ENCODE measurements at places on chromosomes 6 and 20.

GRCh38 chr20:54633374-54634355 lies 158.3 kb downstream of the DOK5 start:
- DNase-seq, result no peak

GRCh38 chr6:35071347-35071994 lies 69.7 kb downstream of the TCP11 start:
- no peak for DNase-seq

- DNase-seq, result no peak
These were observed 13.2 kb downstream of the DNAJC5 start for GRCh38 chr20:63908008-63908682.

DNA sequence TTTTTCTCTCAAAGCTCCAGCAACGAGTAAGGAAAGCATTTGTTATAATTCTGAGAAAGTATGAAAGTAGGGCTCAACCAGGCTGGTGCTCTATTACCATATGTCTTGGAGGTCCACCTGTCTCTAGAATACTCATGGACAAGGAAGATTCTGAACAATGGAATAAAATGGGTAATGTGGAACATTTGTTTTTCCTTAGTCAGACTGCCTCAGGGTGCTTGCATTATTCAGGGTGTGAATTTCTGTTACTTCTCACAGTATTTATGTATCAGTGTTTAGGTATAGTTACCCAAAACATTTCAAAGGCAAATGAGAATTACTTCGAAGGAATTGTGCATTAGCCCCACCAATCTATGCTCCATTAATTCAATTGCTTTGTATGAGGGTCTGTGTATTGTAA lies 586.2 kb upstream of the CITED2 start:
- no peak for DNase-seq

GRCh38 chr6:130020073-130020906 lies 1.9 kb downstream of the L3MBTL3 start:
- peak; percentile 38 for DNase-seq

GRCh38 chr6:146876271-146877151 lies 277.7 kb downstream of the ADGB start:
- DNase-seq, result no peak

DNA sequence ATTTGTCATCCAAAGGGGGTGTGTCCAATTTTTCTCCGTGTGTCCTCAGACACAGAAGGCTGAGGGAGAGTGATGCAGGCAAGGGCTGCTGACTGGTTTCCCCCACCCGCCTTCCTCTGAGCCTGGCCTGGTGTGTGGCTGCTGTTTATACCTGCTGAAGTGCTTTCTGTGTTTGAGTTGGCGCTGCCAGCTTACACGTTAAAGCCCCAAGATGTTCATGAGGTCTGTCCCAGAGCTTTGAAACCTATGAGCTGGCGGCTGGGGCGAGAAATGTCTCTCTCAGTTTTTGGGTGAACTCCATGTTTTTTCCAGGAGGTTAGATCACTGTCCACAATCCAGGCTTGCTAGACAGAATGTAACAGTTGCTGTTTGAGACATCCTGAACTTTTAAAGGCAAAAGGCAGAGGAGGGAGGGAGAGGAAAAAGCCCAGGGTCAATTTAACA lies 69.0 kb upstream of the CCN2 start:
- no peak for DNase-seq

DNA sequence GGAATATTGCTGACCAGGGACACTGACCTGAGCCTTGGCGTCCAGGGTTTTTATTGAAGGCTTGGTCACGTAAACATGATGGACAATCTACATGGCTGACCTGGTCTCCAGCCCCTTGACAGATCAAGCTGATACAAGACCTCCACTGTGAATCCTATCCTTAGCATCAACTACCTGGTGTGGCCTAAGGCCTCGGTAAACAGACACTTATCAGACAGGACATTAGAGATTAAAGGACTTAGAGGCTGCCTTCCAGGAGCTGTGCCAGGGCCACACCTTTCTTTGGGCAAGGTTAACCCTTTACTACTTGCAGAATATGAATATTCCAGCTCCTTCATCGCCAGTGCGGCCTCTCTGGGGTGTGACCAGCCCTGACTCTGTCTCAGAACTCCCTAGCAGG lies 104.9 kb upstream of the FOXA2 start:
- no peak for DNase-seq

DNA sequence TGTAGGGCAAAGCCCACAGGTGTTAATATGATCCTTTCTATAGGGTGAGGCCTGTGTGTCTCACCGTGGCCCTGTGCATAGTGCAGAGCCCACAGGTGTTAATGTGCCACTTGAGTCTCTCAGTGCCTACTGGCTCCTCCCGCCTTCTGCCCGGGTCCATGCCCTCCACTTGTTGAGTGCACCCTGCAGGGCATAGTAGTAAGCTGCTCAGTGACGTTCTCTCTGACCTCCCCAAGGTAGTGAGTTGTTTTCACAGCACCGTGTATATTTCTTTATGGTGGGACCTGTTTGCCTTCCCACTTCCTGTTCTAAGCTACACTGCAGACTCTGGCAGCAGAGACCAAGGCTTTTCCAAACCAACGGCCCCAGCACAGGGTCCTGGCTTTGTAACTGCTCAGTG lies 64.5 kb upstream of the SLC22A1 start:
- DNase-seq, result no peak

DNA sequence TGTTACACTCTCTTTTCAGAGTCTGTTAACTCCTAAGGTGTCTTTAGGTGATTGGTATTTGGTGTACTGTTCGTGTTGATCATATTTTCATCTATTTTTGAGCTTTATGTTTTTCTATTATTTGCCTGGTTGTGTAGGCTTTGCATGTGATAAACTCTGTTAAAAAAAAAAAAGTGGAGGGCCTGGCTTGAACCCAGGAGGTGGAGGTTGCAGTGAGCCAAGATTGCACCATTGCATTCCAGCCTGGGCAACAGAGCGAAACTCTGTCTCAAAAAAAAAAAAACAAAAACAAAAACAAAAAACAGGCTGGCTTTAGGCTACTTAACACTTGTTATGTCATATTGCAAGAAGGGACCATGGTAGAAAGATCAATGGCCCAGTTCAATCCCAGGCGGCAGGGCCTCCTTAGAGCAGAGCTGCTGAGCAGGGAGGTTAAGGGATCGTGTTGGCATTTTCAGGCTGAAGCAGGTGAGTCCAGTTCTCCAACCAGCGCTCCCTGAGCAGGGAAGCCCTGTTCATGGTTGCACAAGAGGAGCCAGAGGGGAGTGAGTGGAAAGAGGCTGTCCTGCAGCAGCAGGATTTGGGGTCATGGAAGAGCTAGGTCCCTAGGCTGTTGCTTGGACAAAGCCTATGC lies 8.5 kb downstream of the PYGB start:
- DNase-seq, result no peak

GRCh38 chr20:7858734-7859250 lies 81.5 kb downstream of the HAO1 start:
- DNase-seq, result no peak

DNA sequence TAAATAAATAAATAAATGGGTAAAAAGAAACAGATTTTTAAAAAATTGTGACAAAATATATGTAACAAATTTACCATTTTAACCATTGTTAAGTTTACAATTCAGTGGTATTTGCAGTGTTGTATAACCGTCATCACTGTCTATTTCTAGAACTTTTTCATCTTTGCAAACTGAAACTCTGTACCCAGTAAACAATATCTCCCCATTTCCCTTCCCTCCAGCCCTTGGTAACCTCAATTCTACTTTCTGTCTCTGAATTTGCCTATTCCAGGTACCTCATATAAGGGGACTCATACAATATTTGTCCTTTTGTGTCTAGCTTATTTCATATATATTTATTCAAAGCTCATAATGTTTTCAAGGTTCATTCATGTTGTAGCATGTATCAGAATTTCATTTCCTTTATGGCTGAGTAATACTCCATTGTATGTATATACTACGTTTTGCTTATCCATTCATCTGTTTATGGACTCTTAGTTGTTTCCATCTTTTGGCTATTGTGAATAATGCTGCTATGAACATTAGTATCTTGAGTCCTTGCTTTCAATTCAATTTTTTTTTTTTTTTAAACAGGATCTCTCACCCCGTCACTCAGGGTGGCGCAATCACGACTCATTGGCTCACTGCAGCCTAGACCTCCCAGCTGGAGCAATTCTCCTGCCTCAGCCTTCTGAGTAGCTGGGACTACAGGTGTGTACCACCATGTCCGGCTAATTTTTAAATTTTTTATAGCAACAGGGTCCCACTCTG lies 8.9 kb downstream of the MANBAL start:
- no peak for DNase-seq

DNA sequence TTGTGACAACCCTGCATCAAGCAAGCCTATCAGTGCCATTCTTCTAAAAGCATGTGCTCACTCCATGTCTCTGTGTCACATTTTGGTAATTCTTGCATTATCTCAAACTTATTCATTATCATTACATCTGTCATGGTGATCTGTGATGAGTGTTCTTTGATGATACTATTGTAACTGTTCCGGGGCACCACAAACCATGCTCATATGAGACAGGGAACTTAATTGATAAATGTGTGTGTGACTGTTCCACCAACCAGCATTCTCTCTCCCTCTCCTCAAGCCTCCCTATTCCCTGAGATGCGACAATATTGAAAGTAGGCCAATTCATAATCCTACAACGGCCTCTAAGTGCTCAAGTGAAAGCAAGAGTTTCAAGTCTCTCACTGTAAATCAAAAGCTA lies 4.0 kb downstream of the HUS1B start:
- no peak for DNase-seq

GRCh38 chr6:166924531-166924930 lies 31.8 kb downstream of the RNASET2 start:
- DNase-seq, result no peak

GRCh38 chr6:74979065-74979766 lies 226.6 kb downstream of the COL12A1 start:
- no peak for DNase-seq

DNA sequence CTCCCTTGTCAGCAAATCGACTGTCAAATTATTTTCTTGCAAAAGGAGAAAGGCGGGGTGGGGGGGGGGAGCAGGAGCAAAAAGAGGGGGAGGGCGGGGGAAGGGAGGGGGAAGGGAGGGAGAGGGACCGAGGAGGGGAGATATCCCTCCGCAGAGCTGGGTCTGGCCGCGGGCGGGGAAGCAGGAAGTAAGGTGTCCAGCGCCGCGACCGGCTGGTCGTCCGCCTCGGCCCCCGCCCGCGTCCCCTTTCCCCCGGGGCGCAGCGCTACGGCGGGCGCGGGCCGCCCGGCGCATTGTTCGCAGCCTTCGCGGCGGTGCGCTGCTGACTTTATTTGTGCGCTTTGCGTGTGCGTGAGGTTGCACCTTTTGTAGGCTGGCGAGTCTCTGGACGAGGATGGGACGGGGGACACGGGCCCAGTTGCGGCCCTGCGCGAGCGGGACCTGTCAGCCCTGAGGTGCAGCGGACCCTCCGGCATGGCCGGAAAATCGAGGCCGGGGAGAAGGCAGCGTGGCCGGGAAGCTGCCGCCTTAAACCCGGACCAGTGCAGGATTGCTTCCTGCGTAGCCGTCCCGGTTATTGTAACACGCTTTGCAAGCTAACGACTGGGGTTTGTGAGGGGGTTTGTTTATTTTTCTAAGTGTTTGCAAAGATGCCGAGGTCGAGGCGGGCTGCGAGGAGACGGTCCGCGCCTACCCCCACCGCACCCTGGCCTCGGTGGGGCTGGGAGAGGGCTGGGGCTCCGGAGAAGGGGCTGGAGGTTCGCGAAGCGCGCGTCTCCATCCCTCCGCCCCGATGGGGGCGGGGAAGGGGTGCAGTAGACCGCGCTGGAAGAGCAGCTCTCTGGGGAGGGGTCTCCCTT lies 675 bp upstream of the TRERF1 start:
- DNase-seq, result peak; percentile 53

GRCh38 chr20:24444526-24445190 lies 24.8 kb upstream of the SYNDIG1 start:
- no peak for DNase-seq

- DNase-seq, result no peak
These were observed 8.6 kb upstream of the GABBR1 start for GRCh38 chr6:29641430-29642148.
